Stimulated activated CD8-positive, alpha-beta memory T cell treated with anti-CD3 and anti-CD28 coated beads, Interleukin-7, amount 100 ng/mL, for 1 hour (primary cell): ENCODE measurements at places on chromosomes 1 and 21.

DNA sequence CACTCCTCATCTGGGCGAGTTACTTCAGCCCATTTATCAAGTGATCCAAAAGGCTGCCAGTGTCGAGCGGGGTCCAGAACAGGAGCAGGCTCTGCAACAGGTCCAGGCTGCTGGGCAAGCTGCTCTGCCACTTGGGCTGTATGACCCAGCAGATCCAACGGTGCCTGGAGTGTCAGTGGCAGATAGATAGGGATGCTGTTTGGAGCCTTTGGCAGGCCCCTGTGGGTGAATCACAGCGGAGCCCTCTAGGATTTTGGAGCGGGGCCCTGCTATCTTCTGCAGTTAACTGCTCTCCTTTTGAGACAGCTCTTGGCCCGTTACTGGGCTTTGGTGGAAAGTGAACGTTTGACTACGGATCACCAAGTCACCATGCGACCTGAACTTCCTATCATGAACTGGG lies 7.5 kb downstream of the MMEL1 start:
- DNase-seq = no peak

DNA sequence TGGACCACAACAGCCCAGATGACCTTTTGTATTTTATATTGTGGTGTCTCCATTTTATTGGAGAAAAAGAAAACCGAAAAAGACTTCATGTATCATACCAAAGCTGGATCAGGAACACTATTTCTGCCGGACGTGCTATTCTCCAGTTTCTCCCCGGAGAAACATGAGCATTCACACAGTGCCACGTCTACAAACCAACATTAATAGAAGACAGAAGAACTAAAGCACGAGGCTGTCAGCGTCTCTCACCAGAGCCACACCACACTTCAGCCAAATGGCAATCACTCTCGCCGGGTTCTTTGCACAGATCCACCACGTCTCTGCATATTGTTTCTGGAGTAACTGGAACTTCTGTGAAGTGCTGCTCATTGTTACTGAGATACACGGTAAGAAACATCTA lies 24.8 kb downstream of the TP53BP2 start:
- no peak for DNase-seq

- no peak for DNase-seq
These were observed 111.3 kb downstream of the GREM2 start for GRCh38 chr1:240500647-240501046.

DNA sequence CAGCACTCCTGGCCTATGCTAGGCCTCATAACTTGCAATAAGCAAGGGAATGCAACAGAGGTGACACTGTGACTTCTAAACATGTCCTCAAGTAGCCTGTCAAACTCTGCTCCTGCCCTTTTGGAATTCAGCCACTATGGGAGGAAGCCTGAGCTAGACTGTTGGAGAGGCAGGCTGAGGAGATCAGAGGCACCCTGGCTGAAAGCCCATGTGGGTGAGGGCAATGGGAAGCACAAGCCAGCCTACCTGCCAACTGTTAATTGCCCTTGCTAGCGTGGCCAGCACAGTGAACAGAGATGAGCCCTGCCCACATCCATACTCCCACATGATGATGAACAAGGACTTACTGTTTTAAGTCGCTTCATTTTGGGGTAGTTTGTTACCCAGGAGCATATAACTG lies 17.7 kb downstream of the GNB1 start:
- no peak for DNase-seq
